Mucosa of descending colon (tissue), 3 donors: ENCODE measurements at places on chromosomes 11 and 22.
A peak's percentile ranks its signal among the peaks of the same experiment; 100 is the strongest.

DNA sequence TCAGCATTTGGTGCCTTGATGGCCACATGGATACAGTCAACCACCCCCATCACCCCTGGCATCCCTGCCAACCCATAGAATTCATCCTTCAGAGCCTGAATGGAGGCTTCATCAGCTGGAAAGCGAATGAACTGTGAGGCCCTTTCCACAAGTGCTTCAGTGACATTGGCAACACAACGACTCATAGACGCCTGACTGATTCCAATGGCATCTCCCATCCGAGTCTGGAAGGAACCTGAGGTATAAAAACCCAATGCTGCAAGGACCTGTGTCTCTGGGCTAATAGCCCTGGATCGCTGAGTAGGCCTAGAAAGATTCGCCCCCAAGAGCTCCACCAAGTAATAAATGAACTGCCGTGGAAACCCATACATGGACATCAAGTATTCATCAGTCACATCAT, 1.3 kb downstream of the HARBI1 start:
- DNase-seq: no peak

DNA sequence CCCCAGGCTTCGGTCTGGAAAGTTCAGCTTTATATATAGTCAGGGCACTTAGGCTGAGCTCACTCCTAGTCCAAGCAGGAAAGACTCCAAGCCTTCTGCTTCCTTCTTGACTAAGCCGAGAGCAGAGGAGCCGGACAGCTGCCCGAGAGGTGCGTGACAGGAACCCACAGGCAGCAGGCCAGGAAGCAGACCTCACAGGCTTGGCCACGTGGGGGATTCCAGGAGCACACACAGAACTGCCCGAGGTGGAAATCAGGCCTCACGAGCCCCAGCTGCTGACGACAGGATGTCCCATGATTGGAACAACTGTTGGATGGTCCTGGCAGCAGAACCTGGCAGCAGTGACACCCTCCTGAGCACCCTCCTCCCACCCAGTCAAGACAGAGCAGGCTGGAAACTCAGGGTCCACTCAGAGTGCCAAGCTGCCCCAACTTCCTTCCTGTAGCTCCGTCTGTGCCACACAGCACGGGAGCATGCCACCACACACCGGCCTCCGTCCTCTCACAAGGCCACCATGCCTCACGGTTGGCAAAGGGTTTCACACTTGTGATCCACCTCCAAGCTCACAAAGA, 5.4 kb downstream of the PLA2G6 start:
- DNase-seq: peak; percentile 61

DNA sequence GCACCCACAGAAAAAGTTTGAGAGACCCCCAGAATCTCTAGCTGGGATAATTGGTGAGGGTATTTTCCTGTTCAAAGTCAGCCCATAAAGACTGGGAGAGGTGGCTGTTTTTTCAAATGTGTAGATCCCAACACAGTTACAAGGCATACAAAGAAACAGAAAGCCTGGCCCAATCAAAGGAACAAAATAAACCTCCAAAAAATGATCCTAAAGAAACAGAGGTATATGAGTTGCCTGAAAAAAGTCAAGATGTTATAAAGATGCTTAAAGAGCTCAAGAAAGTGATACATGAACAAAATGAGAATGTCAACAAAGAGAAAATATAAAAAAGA, 40.2 kb upstream of the MMP12 start:
- no peak for DNase-seq

DNA sequence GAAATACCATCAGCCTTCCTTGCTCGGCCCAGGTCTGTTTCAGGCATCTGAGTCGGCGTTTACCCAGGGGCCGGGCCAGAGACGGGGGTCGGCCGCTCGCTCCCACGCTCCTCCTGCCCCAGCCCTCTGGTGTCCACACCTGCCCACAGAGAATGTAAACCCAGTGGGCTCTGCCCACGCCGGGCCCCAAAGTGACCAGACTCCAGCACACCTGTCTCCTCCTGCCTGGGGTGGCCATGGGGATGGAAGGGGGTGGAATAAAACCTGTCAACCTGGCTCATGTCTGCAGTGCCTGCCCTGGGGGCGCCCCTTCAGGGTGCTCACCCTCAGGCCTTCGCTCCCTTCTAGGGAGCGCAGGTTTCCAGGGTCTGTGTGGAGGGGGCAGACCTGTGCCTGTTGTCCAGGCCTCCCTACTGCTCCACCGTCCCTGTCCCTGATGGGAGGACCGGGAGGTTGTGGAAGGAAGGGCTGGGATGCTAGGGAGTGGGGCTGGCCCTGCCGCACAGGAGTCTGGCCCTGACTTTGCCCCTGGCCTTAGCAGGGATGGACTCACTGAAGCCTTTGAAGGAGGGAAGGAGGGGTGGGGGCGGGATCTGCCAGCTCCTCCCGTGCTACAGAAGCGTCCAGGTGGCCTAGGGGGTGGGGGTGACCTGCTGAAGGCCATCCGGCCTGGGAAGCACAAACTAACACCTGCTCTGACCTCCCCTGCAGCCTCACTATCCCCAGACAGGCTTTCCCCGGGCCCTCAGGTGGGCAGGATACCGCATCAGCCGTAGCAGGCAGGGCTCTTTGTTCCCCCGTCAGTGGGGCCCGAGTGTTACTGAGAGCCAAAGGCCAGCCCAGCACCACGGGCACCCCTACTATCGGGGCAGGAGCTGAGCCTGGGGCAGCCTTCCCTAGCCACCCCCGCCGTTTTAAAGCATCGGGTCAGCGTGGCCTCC, 14.7 kb upstream of the ARHGAP8 start:
- peak; percentile 54 for DNase-seq
